ENCODE measurements at places on chromosomes 6 and 20.

GRCh38 chr6:52385074-52385473, 23.1 kb downstream of the PAQR8 start:
- DNase-seq, result no peak

- no peak for DNase-seq
Observed at GRCh38 chr6:4128072-4128471, 7.3 kb downstream of the ECI2 start.

GRCh38 chr20:57834306-57835073, 124.7 kb upstream of the PMEPA1 start:
- DNase-seq, result no peak

GRCh38 chr6:20814494-20814893, 280.2 kb downstream of the CDKAL1 start:
- no peak for DNase-seq

GRCh38 chr6:69880601-69881000, 14.2 kb downstream of the COL19A1 start:
- DNase-seq, result no peak

GRCh38 chr20:53608456-53609452, 15.1 kb upstream of the ZNF217 start:
- peak; percentile 16 for DNase-seq

DNA sequence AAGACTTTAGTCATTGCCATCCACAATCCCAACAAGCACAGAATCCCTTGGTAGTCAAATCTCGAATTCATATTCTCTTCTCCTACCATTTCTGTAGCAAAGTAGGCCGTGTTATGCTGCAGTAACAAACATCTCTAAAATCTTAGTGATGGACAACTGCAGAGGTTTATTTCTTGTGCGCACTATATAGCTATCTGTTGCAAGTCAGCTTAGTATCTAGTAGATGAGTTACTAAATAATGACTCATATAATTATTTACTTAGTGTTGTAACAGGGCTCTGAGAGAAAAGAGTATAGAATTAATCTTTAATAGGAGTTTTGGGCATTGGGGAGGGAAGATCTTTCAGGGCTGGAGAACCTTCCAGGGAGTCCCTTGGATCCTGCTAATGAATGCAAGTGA, 73.3 kb downstream of the CAP2 start:
- no peak for DNase-seq

DNA sequence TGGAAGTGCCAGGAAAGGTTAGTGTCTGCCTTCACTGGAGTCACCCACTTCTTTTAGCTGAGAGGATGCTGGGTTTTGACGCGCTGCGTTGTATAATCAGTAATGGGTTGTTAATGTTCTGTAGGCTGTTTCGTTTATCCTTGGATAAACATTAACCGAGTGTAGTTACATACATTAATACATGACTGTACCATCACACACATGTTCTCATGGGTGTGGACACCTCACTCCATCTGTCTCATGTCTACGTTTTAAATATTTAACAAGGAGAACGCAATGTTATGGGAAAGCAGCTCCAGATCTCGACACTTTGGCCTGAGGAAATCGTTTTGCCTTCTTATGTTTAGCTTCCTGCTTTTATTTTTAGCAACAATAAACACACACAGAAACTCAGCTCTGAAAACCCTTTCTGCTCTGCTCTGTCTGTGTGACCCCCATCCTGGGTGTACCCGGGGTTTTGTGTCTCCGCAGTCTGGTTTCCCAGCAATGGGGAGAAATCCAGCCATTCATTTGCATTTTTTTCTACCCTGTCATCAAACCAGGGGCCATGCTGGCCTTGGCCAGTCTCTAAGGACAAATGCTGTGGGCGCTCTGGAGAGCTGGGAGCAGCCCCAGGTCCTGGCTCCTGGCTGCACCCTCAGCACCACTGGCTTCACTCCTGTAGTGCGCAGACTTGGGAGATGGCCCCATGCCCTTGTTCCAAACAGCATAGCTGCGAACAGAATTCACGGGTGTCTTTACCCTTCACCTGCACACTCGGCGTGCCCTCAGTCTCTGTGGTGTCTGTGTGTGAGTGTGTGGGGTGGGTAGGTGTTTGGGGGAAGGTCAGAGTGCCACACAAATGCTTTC, 110.8 kb downstream of the ERMARD start:
- DNase-seq, result no peak

DNA sequence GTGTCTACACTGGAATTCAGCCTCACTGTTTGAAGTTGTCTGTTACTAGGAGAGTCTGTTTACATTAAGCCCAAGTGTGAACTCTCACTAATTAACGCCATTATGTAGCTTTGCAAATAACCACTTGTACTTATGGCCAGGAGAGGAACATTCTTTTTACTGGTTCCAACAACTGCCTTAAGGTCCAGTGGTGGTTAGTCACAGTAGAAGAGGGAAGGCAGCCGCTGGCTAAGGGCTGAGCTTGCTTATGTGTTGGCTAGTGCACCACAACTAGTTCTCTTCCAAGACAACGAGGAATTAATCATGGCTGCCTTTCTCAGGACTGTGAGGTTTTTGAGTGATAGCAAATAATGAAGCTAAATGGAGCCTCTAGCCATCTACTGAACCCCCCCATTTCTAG, 14.9 kb upstream of the SLC22A23 start:
- no peak for DNase-seq

DNA sequence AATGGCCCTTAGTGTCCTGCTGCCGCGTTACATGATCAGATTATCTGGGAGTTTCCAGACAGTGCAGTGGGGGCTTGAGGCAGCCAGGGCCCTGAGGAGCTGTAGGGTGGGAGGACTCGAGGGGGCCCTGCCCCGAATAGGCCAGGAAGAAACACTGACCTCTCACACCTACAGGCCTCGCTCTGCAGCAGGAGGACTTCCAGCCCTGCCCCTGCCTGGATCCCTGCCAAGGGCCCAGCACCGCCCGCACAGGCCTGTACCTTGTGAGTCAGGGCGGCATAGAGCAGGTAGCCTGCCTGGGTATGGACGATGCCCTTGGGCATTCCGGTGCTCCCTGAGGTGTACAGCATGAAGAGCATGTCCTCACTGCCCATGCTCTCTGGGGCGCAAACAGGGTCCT, 30.1 kb upstream of the APMAP start:
- DNase-seq, result no peak

GRCh38 chr20:58650181-58650775, 805 bp upstream of the STX16 start:
- peak; percentile 47 for DNase-seq

DNA sequence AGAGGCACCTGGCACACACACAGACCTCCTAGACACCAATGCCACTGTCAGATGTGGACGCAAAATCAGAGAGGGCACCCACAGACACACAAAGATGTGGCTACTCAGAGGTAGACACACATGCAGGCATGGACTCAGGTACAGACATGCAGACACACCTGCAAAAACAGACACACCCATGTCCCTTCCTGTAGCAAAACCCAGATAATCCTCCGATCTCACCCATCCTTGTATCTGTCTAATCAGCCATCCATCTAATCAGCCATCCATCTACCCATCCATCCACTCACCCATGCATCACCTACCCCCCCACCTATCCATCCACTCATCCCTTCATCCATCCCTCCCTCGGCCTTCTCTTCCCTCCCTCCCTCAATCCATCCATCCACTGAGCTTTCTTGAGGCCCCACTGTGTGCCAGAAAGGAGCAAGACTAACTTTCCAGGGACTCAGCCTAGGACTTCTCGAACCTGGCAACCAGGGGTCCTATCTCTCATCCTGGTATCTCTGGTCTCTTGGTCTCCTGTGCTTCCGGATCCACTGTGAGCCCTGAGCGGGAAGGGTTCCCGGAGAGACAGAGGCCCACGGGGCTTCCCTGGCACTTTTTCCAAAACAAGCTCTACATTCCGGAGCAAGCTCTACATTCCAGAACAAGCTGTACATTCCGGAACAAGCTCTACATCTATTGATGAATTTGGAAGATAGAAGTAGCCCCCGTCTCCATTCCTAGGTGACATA, 1.1 kb upstream of the TGM2 start:
- DNase-seq, result no peak

- DNase-seq, result peak; percentile 83
Observed at GRCh38 chr20:47725248-47725973, 59.9 kb downstream of the SULF2 start.

DNA sequence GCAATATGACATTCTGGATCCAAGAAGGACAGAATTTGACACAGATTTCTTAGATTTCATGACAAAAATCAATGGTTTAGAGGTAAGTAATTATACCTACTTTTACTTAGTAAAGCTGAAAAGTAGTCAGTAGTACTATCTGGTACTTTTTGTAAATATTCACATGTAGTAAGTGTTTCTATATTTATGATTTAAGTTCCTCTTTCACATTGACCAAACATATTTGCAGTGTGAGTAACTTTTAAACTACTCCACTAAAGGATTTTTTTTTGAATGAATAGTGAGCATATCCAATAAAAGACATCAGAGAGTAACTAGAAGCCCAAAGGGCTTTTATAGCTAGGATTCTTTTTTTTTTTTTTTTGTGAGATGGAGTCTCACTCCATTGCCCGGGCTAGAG, 60.8 kb downstream of the DNAH8 start:
- no peak for DNase-seq

DNA sequence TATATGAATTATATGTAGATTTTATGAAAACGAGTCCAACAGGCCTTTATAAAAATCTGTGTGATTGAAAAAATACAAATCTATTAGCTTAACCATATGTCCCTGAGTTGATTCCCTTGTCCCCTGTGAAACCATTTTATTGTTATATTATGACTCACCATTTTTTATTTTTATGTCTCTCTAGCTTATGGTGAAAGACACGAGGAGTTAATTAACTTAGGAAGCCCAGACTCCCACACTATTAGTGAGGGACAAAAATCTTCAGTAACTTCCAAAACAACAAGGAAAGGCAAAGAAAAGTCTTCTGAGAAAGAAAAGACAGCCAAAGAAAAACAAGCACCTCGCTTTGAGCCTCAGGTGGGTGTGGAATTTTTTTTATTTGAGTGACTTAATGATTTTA, 183.1 kb downstream of the ADGB start:
- no peak for DNase-seq

DNA sequence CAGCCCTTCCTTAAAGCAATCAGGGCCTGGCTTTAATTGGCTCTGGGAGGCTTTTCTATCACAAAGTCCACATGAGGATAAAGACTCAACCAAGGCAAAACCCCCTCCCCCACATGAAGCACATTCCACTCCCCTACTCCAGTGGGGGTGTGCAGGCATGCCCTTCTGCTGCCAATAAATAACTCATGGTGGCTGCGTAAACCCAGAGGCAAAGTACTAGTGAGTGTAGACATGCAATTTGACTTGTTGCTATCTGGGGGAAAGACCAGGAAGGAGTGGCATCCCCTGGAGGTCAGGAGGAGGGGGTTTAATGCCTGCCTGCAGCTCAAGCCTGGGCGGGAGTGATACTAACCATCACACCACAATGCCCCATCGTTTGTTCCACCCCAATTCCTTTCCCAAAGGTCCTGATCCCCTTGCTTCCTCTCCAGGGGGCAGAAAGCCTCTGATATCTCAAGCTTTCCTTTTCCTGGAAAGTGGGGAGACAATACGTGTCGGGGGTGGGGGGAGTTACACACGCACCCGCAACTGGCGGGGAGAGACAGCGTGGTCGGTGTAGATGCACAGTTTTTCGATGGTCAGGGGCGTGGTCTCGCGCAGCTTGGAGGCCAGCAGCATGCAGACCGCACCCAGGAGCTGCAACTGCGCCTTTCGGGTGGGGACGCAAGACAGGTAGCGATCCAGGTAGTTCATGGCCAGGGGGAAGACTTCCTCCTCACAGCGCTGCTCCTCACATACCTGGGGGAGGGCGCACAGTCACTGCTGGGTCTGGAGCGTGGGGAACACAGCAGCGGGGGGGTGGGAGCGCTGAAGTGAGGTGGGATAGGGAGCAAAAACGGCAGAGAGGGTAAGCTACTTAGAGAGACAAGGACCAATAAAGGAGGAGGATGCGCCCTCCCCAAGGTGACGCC, 1.5 kb downstream of the CCND3 start:
- DNase-seq, result peak; percentile 52

DNA sequence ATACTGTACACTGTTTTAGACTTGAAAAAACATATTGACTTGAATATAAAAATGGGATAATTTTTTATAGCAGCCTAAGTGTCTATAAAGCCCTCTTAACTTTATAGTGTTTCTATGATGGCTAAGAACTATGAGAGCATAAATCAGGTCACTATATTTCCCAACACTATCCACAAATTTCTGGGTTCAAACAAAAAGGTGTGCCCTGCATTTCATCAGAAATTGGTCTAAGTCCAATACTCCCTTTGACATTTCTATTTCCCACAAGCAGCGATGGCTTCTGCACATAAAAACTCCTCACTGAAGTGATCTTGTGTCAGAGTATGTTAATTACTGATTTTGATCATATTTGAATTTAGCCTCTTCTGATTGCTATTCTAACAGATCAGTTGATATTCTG, 143.9 kb downstream of the WDR27 start:
- DNase-seq, result no peak

DNA sequence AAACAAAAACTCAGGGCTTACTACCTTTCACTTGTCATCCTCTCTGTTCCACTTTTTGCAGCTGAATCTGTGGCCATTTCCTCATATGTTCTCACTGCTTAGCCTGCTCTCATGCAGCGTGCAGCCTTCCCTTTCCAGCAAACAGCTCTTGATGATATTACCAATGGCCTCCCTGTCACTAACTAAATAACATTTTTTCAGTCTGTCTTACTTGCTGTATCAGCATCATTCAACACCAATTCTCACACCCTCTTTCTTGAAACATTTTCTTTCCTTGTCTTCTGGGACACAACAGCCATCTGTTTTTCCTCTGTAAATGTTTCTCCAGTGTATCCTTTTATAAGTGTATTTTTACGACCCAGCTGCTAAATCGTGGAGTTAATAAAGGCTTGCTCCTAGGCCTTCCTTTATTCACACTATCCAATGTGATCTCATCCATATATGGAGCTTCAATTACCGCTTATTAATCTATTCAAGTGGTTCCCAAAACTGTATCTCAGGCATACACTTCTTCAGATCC, 523.6 kb upstream of the RNF217 start:
- no peak for DNase-seq

DNA sequence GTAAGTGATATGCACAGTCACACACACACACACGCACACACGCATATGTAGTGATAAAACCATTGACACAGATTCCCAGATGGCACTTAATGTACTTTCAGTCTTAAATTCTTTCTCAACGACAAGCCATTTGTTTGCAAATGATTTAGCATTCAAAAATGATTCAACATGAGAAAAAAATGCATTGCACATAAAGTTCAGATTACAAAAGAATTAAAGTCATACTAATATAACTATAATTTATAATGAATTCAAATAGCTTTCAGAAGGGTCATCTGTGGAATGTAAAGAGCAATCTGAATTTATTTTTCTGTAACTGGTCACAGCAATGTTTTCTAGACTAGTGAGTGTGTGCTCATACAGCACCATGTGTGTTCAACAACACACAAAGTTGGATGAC, 521.6 kb upstream of the ZNF337 start:
- DNase-seq, result no peak
